ENCODE measurements at places on chromosomes 2 and 18. TPM values are rescaled to one million over a fixed set of nuclear protein-coding genes. Genes with fewer than 3 reads are reported as not detected.

GRCh38 chr2:14188446-14188845 lies 444.1 kb upstream of the LRATD1 start:
- H3K27me3 ChIP-seq: no peaks in the 10 kb centered on the region
- DNase-seq: no peak
- no peaks in the 10 kb centered on the region for H3K36me3 ChIP-seq
- H3K27ac ChIP-seq: no peak overlapping the region
- no peak overlapping the region for H3K4me3 ChIP-seq

DNA sequence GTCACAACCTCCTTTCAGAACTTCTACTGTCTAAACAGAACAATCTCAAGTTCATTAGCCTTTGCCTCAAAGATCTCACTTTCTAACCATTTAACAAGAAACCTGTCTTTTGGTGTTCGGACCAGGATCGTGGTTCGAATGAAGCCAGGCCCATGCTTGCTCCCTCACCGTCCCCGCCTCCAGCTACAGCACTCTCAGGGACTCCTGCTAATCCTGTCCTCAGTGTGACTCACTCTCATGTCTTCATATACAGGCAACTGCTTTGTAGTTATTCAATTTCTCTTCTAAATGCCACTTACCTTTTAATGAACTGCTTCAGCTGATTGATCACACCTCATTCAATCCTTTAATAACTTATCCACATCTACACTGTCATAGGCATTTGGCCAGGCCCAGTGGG lies 15.8 kb downstream of the SERTAD2 start:
- no peak for DNase-seq
- peaks cover 6% of the 10 kb centered on the region for H3K36me3 ChIP-seq
- H3K27me3 ChIP-seq: no peaks in the 10 kb centered on the region
- peaks cover 64% of the 10 kb centered on the region for H3K4me1 ChIP-seq
- peak overlapping the region; percentile 62 for H3K27ac ChIP-seq
- peak overlapping the region; percentile 76 for H3K4me3 ChIP-seq

- no peak overlapping the region for H3K27ac ChIP-seq
Observed at GRCh38 chr18:66013969-66014368, 263.2 kb downstream of the CDH7 start.

DNA sequence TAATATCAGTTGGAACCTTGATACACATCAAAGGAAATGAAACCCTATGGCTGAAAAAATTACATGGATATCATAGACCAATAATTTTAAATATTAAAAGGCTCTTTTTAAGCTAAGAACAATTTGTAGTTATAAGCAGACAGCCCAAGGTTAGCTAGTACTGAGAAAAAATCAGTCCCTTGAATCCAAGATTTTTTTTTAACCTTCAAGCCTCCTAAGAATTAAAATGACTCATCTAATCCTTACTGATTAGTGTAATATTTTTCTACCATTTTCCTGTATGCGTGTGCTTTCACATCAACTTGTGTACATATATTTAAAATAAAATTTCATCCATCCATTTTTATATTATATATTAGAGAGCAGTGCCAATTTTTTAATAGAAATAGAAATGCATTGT lies 1004.9 kb upstream of the ZEB2 start:
- H3K36me3 ChIP-seq: peaks cover 3% of the 10 kb centered on the region
- H3K4me1 ChIP-seq: no peaks in the 10 kb centered on the region
- no peaks in the 10 kb centered on the region for H3K27me3 ChIP-seq
- no peak for DNase-seq

GRCh38 chr2:36594849-36595248 lies 3.1 kb downstream of the FEZ2 start:
- no peak overlapping the region for H3K4me3 ChIP-seq
- H3K4me1 ChIP-seq: peaks cover 33% of the 10 kb centered on the region
- no peaks in the 10 kb centered on the region for H3K27me3 ChIP-seq
- DNase-seq: no peak

DNA sequence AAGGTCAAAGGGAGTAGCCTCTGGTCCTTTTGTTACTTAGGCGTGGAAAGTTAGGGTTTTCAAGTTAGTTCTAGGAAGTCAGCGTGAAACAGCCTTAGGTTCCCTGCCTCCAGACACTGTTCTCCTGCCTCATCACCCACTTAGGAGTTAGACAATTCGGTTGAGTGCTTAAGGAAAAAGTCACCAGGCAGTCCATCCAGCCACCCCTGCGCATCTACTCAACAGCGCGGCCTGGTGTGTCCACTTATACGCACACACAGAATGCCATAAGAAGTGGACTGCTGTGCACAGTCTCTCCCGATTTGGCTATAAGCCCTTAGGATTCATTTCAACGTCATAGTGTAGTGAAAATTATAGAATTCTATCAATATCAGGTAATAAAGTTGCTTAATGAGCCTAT lies 470.8 kb upstream of the TNP1 start:
- H3K27me3 ChIP-seq: no peaks in the 10 kb centered on the region
- no peak overlapping the region for H3K4me3 ChIP-seq
- DNase-seq: no peak
- peaks cover 12% of the 10 kb centered on the region for H3K4me1 ChIP-seq
- peaks cover 1% of the 10 kb centered on the region for H3K36me3 ChIP-seq
- no peak overlapping the region for H3K27ac ChIP-seq

DNA sequence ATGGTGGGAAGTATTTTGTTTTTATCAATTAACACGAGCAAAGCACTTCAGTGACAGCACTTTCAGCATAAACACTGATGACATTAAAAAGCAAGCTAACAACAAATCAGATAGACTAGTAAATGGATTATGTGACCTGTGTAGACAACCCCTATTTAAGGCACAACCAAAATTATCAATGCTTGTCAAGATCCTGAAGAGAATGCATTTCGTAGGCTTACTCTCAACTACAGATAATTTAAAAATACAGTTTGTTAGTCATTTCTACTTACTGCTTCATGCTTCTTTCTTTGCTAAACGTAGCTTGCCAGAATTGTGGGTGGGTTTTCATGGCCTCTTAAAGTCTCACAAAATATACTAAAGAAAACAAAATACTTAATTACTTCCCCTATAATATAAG lies 3.4 kb downstream of the CSRNP3 start:
- no peaks in the 10 kb centered on the region for H3K27me3 ChIP-seq
- no peak overlapping the region for H3K27ac ChIP-seq
- DNase-seq: no peak
- H3K4me3 ChIP-seq: no peak overlapping the region
- H3K36me3 ChIP-seq: no peaks in the 10 kb centered on the region

DNA sequence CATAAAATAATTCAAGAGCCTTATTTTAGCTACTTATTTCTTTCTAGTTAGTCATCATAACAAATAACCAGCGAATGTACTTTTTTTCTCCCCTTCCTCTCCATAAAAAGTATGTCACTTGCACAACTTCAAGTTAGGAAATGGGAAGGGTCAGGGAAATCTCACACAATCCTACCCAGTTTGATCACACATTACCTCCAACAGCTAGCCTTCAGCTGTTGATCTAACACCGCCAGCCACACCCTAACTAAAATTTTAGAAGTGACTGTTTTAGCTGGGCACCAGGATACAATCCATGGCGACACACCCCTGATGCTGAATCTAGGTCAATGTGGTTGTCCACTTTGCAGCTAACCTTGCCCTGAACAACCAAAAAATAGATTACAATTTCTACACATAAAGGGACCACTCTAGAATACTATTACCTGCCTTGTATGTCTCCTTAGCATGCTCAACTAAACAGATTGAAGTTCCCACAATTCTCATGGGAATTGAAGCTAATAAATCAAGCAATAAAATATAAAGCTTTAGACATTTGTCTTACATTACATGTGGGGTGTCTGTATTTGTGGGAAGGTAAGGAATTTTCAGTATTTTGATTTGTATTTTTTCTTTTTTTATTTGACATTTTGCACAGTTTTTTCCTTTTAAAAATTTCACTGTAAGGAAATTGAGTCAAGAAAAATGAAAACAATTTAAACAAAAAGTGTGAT lies 7.3 kb upstream of the COL3A1 start:
- H3K27ac ChIP-seq: no peak overlapping the region

DNA sequence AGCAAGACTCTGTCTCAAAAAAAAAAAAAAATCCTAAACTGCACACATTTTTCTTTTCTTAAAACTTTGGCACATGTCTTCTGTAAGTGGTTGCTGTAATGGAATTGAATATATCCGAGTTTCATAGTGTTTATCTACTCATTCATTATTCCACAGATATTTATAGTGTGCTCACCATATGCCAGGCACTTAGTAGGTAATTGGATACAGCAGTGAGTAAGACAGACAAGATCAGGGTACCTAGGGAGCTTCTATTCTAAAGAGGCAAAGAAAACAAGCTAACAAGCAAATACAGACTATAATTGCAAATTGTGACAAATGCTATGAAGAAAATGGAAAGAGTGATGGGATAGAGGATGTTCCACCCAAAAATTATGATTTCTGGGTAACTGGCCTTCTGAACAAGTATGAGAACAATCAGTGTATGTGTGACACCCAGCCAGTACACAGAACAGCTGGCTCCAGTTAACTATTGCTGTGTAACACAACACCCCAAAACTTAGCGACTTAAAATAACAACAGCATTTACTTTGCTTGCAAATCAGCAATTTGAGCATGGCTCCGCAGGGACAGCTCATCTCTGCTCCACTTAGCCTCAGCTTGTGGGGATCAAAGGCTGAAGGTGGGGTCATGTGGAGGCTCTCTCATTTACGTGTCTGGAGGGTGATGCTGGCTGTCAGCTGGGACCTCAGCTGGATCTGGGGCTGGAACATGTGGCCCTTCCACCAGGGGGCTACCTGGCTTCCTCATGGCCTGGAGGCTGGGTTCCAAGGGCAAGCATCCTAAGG lies 224.9 kb downstream of the INSIG2 start:
- H3K36me3 ChIP-seq: no peaks in the 10 kb centered on the region
- no peak overlapping the region for H3K27ac ChIP-seq
- no peaks in the 10 kb centered on the region for H3K4me1 ChIP-seq
- no peak for DNase-seq
- peaks cover 19% of the 10 kb centered on the region for H3K27me3 ChIP-seq
- no peak overlapping the region for H3K4me3 ChIP-seq

UGT1A10 gene
- not detected for total RNA-seq

LMAN1 gene
- total RNA-seq: 95.7 TPM

LIMS3 gene
- 0.17 TPM for total RNA-seq

TRIM43 gene
- not detected for total RNA-seq

MRO gene
- total RNA-seq: not detected

FKBP7 gene
- total RNA-seq: 3.0 TPM

UGT1A5 gene
- not detected for total RNA-seq

DNAJC5G gene
- not detected for total RNA-seq

LHCGR gene
- not detected for total RNA-seq

QPCT gene
- 0.35 TPM for total RNA-seq

All from activated T-cell treated with anti-CD3 and anti-CD28 coated beads, Interleukin-2, amount 50 U/mL, for 72 hours (primary cell).